ENCODE measurements at places on chromosomes 1 and 21.

DNA sequence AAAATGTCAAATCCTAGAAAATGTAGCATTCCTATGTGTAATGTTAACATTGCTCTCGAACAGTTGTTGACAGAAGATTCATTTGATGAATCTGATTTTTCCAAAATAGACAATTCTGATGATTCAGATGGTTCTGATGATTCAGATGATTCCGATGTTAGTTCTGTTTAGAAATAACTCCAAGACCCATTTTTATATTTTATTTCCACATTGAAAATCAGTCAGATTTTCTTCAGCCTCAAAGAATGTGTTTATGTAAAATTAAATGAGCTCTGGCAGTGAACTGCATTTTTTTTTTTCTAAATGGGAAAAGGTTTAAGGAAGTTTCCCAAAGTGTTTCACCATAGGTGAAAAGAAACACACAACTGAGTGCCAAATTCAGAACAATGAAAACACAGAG lies 136.5 kb downstream of the TSEN15 start:
- DNase-seq = no peak

DNA sequence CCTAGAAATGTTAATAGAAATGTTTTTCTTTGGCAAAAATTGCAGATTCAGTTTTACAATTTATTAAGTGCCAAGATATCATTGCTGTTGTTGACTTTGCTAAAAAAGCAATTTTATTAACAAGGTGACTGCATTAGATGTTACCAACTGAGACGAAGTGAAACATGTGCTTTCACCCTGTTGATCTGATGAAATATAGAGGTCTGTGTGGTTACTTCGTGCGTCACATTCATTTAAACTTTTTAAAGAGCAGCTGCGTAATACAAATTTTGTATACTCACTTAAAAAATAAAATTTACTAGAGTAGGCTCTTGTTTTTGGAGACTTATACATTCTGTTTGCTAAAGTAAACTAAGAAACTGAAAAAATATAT lies 465.7 kb downstream of the USP25 start:
- DNase-seq = no peak

GRCh38 chr1:111611986-111612385 lies 7.6 kb upstream of the RAP1A start:
- no peak for DNase-seq

- DNase-seq = no peak
These were observed 4.3 kb downstream of the TCHH start for GRCh38 chr1:152110860-152111514.

GRCh38 chr1:185300152-185300551 lies 16.9 kb downstream of the IVNS1ABP start:
- DNase-seq = no peak

GRCh38 chr1:51558375-51558924 lies 39.4 kb upstream of the EPS15 start:
- DNase-seq = no peak

- DNase-seq = no peak
These were observed 8.8 kb upstream of the THEMIS2 start for GRCh38 chr1:27863538-27863915.

- DNase-seq = no peak
These were observed 142.0 kb upstream of the ATP1B1 start for GRCh38 chr1:168964478-168964877.

DNA sequence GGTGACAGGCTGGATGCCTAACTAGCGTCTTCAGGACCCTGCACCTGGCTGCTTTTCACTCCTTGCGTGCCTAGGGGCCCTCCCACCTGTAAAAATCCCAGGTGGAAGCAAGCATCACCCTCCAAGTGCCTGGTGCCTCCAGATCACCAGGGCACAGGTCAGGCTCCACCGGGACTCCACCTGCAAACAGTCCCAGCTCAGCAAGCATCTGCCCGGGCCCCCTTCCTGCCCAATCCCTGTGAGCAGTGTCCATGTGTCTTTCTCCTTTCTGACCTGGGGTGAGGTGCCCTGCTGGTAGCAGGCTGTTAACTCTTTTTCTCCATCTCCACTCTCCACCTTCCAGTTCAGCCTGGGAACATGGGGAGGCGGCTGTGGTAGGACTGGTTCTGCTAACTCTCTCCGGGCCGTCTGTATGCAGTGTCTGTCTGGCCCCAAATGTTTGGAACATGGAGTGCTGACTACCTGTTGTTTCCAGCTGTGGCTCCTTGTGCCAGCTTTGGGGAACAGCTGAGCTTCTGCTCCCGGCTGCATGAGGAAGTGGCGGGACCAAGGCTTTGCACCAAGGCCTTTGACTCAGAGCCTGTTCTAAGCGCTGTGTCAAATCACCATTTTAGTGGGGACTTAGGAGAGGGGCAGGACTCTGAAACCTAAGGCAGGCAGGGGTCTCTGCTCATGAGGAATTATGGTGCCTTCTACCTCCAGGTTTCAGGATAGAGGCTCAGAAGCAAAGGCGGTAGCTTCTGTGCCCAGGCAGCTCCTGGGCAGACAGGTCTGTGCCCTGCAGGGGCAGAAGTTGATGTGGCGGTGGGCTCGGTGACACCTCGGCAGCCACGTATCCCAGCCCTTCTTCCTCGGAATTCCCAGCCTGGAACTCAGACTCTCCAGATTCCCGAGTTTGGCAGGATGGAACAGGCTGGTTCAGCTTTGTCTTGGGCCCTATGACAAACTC lies 5.5 kb downstream of the GPR137B start:
- DNase-seq = no peak

- no peak for DNase-seq
These were observed 9.8 kb downstream of the COL8A2 start for GRCh38 chr1:36115200-36115669.

DNA sequence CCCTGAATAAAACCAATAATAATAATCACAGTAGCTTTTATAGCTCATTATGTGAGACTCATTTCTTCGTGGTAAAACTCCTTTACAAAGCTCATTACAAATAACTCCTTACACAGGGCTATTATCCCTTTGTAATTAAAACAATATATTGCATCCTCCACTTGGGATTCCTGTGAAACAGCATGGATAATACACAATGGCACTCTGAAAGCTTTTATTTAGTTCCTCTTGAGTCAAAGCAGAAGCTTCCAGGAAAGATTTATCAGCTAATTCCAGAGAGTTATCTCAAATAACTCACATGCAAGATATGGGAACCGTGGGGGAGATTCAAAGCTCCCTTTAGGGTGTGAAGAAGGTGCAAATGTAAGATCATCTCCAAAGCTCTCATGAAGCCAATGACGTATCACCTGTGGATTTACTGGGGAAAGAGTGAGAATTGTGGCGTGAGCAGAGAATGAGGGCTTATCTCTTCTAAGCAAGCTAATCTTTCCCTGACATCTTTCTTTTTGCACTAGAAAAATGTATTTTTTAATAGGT lies 60.4 kb upstream of the GJA5 start:
- DNase-seq = no peak

DNA sequence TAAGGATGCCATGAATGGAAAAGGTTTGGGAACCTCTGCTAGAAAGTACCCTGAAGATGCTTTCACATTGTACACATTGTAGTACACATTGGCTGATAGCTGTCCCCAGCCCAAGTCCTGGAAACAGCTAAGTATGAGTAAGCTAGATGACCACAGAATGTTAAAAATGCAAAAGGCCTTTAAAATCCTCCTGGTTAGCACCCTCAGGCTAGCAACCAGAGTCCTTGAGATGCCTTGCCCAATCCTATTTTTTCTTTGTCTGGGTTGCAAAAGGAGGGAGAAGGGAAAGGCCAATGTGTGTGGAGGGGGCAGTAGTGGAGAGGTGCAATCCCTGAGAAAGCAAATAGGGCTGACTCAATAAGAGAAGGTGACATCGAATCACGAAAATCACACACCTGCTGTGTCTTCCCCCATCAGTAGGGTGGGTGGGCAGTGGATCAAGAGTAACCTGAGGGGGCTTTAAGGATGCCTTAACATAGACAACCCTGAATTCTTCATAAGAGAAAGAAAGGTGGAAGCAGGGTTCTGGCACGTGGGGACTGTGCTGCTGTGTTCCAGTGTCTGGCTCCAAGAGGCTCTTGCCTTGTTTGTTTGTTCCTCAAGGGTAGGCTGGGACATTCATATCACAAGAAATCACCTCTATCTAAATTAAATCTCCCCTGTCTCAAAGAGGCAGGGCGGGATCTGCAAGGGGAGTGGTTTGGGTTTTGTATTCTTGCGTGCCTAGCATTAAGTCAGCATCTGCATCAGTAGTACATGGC lies 266.2 kb upstream of the PLXNA2 start:
- no peak for DNase-seq

GRCh38 chr1:99527078-99527477 lies 118.8 kb upstream of the PALMD start:
- DNase-seq = no peak

DNA sequence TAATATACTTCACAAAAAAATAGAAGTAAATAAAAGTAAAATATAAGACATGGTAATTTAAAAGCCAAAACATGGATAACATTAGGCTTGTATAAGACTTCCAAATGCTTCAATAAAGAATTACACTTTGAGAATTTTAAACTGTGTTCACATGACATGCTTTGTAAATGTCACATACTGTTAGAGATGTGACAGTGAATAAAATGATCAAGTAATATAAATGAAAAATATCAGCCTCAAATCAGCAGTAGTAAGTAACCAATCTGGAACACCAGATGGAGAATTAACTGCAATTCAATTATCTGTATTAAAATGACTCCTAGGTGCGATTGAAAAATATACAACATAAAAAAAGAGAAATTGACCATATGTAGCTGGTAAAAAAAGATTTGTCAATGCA lies 1260.8 kb downstream of the BRINP3 start:
- DNase-seq = no peak

- no peak for DNase-seq
These were observed 10.8 kb downstream of the MYOM3 start for GRCh38 chr1:24100945-24101737.
